ENCODE measurements at places on chromosomes 1 and 21. TPM values are rescaled to one million over a fixed set of nuclear protein-coding genes. Genes with fewer than 3 reads are reported as not detected.
A peak's percentile ranks its signal among the peaks of the same experiment; 100 is the strongest.

- H3K27ac ChIP-seq: no peak overlapping the region
- H3K27me3 ChIP-seq: no peaks in the 10 kb centered on the region
- no peaks in the 10 kb centered on the region for H3K4me1 ChIP-seq
- H3K4me3 ChIP-seq: no peak overlapping the region
Observed at GRCh38 chr1:199546323-199546722, 481.2 kb upstream of the NR5A2 start.

The RIMS3 gene
- total RNA-seq: 5.0 TPM

GRCh38 chr1:21638531-21639341 is 30.4 kb downstream of the RAP1GAP start:
- H3K27me3 ChIP-seq: peaks cover 23% of the 10 kb centered on the region
- H3K4me1 ChIP-seq: peaks cover 19% of the 10 kb centered on the region
- no peak overlapping the region for H3K4me3 ChIP-seq
- DNase-seq: no peak
- H3K27ac ChIP-seq: peak overlapping the region; percentile 65

The TRMT13 gene
- 14.9 TPM for total RNA-seq

DNA sequence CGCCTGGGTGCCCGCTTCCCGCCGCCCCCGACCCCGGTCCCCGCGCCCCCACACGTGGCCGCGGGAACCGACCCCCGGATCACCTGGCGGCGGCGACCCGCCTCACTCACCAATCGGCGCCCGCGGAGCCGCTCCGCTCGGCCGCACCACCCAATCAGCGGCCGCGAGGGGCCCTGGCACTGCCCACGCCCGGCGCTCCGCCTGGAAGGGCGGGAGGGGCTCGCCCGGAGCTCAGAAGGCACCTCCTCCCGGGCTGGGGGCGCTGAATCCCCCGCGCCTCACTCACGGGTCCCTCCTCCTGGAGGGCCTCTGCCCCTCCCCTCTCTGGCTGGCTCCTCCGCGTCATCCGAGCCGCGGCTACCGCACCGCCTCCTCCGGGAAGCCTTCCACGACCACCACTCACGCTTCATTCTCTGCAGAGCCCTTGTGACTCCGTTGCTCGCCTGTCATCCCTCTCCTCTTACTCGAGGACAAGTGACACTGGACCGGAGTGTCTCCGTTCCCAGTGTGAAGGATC is 374 bp downstream of the SH2D5 start:
- H3K4me1 ChIP-seq: peaks cover 34% of the 10 kb centered on the region
- H3K36me3 ChIP-seq: peaks cover 2% of the 10 kb centered on the region
- H3K27ac ChIP-seq: no peak overlapping the region
- H3K4me3 ChIP-seq: peak overlapping the region; percentile 60
- peaks cover 37% of the 10 kb centered on the region for H3K27me3 ChIP-seq
- DNase-seq: no peak

The CYYR1 gene
- 15.9 TPM for total RNA-seq

GRCh38 chr1:168979276-168979675 is 127.2 kb upstream of the ATP1B1 start:
- no peaks in the 10 kb centered on the region for H3K27me3 ChIP-seq
- H3K4me1 ChIP-seq: no peaks in the 10 kb centered on the region
- no peak overlapping the region for H3K4me3 ChIP-seq
- DNase-seq: no peak
- H3K36me3 ChIP-seq: no peaks in the 10 kb centered on the region

The HHAT gene
- total RNA-seq: 4.1 TPM

DNA sequence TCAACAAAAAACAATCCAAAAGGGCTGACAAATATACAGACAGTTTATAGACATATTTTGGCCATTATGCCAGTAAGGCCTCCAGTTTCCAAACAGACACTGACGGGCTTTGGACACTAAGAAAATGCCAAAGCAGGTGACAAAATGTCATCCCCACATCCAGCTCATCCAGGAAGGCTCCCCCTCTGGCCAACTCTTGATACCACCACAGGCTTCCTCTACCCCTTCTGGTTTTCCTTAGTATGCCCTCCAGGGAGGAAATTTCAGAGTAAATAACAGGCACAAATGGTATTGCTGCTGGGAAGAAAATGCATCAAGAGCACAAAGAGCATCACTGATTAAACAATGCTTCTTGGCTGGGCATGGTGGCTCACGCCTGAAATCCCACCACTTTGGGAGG is 225.3 kb downstream of the VAV3 start:
- peak overlapping the region; percentile 32 for H3K27ac ChIP-seq
- DNase-seq: no peak
- peaks cover 3% of the 10 kb centered on the region for H3K4me1 ChIP-seq
- H3K4me3 ChIP-seq: no peak overlapping the region
- H3K27me3 ChIP-seq: no peaks in the 10 kb centered on the region

The HHIPL2 gene
- total RNA-seq: not detected

DNA sequence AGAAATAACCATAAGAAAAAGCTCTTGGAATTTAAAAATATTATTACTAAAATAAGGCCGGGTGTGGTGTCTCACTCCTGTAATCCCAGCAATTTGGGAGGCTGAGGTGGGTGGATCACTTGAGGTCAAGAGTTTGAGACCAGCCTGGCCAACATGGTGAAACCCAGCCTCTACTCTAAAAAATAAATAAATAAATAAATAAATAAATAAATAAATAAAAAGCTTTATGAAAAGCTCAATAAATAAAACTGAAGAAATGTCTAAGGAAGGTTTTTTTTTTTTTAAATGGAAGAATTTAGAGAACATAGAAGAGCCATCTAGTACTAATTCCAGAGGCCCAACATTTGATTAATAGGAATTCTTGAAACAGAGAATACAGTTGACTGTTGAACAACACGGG is 249.1 kb upstream of the PROX1 start:
- no peaks in the 10 kb centered on the region for H3K36me3 ChIP-seq
- no peak overlapping the region for H3K4me3 ChIP-seq
- H3K4me1 ChIP-seq: no peaks in the 10 kb centered on the region
- no peaks in the 10 kb centered on the region for H3K27me3 ChIP-seq
- H3K27ac ChIP-seq: no peak overlapping the region
- no peak for DNase-seq

DNA sequence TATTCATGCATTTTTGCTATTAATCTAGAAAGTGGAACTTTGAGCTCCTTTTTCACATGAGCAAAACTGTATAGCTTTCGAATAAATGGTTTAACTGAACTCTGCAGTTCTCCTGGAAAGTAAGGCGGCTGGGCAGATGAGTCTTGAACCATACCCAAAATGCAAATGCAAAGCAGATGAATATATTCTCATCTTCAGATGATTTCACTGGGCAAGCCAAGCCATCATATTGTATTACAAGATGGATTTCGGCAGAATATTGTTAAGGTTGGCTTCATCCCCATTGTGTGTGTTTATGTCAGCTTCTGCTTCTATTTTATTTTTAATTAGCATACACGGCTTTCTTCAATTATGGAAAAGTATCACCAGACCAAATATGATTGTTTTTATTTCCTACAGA is 209.6 kb downstream of the GREM2 start:
- H3K4me3 ChIP-seq: no peak overlapping the region
- no peaks in the 10 kb centered on the region for H3K4me1 ChIP-seq
- DNase-seq: no peak
- H3K27ac ChIP-seq: no peak overlapping the region
- no peaks in the 10 kb centered on the region for H3K36me3 ChIP-seq
- no peaks in the 10 kb centered on the region for H3K27me3 ChIP-seq

The NCF2 gene
- total RNA-seq: 26.8 TPM

DNA sequence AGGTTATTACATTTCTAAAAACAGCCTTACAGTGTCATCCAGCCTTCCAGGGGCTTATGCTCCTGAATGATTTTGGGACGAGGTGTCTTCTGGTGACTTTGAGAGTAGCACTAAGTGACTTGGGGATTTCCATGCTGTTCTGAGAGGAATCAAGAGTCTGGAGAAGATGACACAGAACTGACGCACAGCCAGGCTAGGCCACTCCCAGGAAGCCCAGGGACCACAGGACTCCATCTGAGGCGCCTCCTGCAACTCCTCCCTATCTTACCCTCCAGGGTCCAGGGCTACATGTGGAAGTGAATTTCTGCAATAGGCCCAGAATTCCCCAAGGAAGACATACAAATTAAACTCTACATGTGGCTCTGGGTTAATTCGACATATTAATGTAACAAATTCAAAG is 92.5 kb downstream of the SLC25A24 start:
- no peaks in the 10 kb centered on the region for H3K4me1 ChIP-seq
- H3K27ac ChIP-seq: no peak overlapping the region
- no peaks in the 10 kb centered on the region for H3K27me3 ChIP-seq

DNA sequence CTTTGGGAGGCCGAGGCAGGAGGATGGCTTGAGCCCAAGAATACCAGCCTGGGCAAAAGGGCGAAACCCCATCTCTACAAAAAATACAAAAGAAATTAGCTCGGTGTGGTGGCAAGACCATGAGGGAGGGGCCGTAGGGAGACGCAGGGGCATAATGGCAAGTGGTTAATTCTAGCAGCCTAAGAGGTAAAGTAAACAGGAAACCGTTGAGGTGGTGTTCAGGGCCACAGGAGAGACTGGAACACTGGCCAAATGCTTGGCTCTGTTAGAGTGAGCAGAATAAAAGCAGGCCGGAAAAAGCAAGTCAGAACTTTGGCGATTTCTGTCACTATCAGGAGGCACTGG is 89.2 kb downstream of the RIPK4 start:
- H3K27me3 ChIP-seq: peaks cover 2% of the 10 kb centered on the region
- DNase-seq: no peak
- no peaks in the 10 kb centered on the region for H3K36me3 ChIP-seq
- peaks cover 46% of the 10 kb centered on the region for H3K4me1 ChIP-seq
- no peak overlapping the region for H3K4me3 ChIP-seq

The FMO2 gene
- 8.5 TPM for total RNA-seq

The GNAT2 gene
- not detected for total RNA-seq

DNA sequence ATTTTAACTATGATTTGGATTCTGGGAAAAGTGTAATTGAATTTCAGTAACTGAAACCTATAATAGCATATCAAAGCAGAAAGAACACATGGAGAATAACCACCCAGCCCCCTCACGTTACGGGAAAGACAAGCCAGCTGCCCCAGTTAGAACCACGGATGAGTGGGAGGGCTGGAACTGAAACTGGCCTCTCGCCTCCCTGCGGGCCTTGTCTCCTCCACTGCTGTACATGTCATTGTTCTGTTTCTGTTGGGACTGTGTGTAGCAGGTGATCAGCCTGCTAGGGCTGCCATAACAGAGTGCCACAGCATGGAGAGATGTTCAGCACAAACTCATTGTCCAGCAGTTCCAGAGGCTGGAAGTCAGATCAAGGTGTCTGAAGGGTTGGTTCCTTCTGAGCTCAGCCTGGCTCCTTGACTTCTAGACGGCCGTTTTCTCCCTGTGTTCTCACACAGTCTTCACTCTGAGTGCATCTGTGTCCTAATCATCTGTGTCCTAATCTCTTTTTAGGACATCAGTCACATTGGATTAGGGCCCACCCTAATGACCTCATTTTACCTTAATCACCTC is 52.4 kb downstream of the MAP3K21 start:
- no peaks in the 10 kb centered on the region for H3K27me3 ChIP-seq
- DNase-seq: no peak
- no peaks in the 10 kb centered on the region for H3K4me1 ChIP-seq
- no peak overlapping the region for H3K4me3 ChIP-seq
- peaks cover 15% of the 10 kb centered on the region for H3K36me3 ChIP-seq

DNA sequence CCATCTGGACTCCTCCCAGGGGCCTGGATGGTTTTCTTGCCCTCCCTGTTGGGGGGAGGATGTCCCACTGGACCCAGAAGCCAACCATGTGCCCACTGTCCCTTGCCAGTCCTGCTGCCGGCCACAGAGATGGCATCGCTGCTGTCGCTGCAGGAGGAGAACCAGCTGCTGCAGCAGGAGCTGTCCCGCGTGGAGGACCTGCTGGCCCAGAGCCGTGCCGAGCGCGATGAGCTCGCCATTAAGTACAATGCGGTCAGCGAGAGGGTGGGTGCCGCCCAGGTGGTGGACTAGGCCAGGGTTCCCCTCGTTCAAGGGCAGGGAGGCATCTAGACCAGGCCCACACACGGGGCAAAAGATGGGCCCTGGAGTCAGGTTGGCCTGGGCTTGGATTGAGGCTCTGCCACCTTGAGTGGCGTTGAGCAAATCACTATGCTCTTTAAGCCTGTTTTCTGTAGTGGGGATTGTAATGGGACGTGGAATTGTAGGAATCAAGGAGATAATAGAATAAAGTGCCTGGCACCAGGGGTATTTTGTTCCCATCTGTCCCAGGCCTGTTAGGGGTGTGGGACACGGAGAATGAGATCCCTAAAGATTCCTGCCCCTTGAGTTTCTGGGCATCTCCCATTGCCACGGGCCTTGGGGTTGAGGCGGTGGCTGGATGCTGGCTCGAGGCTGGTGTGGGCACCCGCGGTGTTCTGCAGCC is 2.6 kb downstream of the CROCC start:
- H3K27ac ChIP-seq: no peak overlapping the region
- H3K36me3 ChIP-seq: no peaks in the 10 kb centered on the region
- no peak for DNase-seq
- H3K4me1 ChIP-seq: peaks cover 40% of the 10 kb centered on the region

- H3K27ac ChIP-seq: peak overlapping the region; percentile 79
- peaks cover 40% of the 10 kb centered on the region for H3K4me1 ChIP-seq
- H3K27me3 ChIP-seq: no peaks in the 10 kb centered on the region
- DNase-seq: no peak
- no peaks in the 10 kb centered on the region for H3K36me3 ChIP-seq
Observed at GRCh38 chr1:223832637-223832943, 13.2 kb downstream of the TP53BP2 start.

DNA sequence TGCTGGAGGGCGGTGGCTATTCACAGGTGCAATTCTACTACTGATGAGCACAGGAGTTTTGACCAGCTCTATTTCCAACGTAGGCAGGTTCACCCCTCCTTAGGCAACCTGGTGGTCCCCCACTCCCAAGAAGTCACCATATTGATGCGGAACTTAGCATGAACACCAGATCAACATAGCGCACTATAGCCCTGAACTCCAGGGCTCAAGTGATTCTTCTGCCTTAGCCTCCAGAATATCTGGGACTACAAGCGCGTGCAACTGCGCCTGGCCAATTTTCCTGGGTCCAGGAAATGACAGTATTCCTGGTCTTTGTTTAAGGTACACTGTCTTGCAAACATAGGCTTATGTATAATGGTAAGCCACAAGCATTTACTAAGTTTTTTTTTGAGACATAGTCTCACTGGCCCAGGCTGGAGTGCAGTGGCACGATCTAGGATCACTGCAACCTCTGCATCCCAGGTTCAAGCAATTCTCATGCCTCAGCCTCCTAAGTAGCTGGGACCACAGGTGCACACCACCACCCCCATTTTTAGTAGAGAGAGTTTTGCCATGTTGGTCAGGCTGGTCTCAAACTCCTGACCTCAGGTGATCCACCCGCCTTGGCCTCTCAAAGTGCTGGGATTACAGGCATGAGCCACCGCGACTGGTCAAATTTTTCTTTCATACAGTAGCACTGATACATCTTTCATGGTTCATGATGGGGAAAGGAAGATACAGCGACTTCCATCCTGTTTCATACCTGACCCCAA is 12.6 kb downstream of the MCL1 start:
- peaks cover under 1% of the 10 kb centered on the region for H3K36me3 ChIP-seq
- H3K27me3 ChIP-seq: no peaks in the 10 kb centered on the region
- H3K4me1 ChIP-seq: peaks cover 96% of the 10 kb centered on the region

DNA sequence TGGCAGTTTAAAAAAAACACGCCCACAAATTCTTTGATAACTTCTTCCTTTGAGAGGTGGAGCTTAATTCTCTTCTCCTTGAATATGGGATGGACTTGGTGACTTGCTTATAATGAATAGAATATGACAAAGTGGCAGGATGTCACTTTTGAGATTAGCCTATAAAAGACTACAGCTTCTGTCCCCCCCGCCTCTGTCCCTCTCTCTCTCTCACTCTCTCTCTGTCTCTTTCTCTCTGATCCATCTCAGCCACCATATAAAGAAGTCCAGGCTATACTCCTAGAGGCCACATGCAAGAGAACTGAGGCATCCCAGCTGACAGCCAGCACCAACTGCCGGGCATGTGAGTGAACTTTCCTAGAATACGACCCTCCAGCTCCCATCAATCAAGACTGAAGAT is 7.7 kb upstream of the DMBX1 start:
- H3K4me3 ChIP-seq: no peak overlapping the region
- peaks cover 70% of the 10 kb centered on the region for H3K27me3 ChIP-seq
- H3K4me1 ChIP-seq: peaks cover 5% of the 10 kb centered on the region
- H3K36me3 ChIP-seq: no peaks in the 10 kb centered on the region
- DNase-seq: no peak
